Renal cortical epithelial cell (primary cell): ENCODE measurements at places on chromosomes 11 and 22.

DNA sequence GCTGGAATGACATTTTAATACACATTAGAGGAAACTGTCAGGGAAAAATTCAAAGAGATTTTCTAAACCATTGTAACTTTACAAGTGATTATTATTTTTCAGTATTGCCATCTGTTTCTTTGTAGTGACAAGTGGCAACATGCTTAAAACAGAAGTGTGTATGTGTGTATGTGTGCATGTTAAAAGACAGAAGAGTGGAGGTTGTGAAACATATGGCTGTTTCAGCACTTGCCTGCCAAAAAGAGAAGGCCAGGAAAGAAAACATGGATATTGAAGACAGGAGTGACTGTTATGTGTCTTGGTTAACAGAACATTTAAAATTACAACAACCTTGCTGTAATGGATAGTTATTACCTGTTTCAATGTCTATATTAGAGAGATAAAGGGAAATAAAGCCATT, 24.3 kb upstream of the VWA5A start:
- DNase-seq: no peak

GRCh38 chr22:24901448-24901847, 45.0 kb downstream of the LHFPL7 start:
- DNase-seq: no peak

- DNase-seq: no peak
Observed at GRCh38 chr22:33038836-33039235, 19.3 kb downstream of the SYN3 start.

DNA sequence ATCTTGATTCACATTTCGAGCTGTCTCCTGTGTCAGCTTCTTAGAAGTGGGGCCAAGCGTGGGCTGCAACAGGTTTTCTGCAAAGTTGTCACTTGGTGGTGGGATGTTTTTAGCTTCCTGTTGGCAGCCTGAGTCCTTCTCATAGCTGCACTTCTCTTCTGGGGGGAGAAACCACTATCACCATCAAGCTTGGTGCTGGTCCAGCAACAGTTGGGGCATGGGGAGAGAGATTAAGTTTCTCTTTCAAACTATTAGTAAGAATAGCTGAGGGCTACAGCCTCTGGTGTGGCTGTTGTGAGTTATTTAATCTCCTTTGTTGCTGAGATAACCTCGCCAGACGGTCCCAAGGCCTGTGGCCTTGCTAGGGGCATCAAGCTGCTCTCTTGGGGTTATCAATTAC, 123.3 kb upstream of the CRYBB3 start:
- no peak for DNase-seq

DNA sequence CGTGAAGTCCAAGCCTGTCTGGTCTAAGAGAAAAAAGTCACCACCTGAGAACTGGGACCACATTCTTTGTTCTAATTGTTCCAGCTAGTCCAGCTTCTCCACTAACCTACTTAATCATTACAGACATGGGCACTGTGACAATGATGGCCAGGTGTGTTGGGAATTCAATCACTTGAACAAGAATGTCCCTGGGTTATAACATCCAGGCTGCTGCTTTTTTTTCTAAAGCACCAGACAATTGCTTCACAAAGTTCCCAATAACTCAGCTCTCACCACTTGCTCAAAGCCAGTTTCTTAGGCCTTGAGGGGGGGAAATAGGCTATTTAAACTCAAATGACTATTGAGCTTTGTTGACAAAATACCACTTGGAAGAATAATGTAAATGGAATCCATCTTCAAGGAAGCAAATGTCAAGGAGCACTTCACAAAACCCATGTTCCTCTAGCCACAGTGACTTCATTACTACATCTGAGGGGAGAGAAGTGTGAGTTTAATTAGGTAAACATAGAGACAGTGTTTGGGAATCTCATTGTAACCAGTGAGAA, 80.3 kb downstream of the ME3 start:
- DNase-seq: peak; percentile 91

DNA sequence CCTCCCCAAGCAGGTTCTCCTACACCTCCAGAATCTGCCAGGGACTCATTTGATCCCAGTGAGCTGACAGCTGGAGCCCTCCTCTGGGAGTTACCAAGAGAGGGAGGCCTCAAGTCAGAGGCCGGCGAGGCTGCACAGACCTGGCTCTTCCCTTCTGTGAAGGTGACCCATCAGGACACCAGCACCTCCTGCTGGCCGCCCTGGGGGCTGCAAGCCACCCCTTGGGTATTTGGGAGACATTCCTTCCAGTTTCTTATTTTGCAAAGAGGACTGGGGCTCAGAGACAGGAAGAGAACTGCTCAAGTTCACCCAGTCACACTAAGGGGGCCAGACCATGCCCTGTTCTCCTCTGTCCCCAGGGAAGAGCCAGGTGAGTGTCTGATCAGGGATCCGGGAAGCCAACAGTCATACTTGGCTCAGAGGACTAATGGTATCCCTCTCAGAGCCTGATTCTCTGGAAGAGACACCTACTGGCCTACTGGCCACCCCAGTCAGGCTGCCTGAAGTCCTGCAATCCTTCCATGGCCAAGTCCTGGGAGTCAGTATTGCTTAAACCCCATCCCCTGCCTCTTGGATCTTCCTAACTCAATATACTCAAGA, 40.5 kb upstream of the RIC3 start:
- no peak for DNase-seq

DNA sequence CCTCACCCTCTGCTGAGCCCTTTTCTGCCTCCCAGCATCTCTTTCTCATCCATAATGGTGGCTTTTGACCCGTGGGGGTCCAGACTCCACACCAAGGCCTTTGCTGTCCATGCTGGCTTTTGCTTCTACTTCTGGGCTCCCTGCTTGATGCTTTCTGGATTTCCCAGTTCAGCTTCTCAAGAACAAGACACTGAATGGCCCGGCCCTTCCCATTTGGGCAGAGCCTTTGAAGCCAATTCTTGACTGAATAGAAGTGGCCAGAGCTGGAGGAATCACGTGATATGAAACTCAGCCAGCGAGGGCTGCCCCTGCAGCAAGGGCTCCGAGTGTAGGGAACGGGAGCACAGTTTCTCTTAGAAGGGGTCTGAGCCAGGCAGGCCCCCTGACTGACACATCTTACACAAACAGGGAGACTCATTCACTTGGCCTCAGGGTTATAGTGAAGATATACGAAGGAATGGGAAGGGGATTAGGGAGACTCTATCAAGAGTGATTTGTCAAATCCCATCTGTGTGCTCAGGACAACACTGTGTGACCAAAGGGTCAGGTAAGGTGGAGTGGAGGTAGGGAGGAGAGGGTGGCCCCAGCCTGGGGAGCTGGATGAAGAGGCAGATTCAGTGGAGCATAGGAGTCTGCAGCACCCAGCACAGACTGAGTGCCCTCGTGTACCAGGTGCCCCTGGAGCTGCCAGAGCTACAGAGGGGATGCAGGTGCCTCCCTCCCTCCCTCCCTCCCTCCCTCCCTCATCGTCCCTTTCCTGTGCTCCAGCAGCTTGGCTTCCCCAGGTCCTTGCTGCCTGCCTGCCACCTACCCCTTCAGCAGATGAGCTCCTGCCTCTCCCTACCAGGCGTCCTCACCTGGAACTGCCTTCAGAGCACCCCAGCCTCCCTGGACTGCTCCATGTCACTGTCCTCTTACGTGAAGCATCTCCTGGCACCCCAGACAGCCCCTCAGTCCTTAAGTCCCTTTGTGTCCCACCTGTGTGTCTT, 106.0 kb downstream of the TRIM29 start:
- no peak for DNase-seq

DNA sequence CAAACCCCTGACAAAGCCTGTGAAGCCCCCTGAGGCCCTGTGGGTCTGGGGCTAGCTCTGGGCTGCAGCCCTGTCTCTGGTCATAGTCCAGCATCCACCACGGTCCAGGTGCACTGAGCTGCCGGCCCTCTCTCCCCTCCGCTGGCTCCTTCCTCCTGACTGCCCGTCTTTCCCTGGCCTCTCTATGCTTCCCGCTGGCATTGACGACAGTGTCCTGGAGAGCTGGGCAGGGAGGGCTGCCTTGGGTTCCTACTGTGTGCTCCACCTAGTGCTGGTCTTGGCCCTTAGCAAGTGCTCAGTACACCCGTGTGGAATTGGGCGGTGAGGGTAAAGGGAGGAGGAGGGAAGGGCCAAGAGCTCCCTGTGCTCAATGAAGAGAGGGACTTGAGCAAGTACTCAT, 868 bp upstream of the MYEOV start:
- DNase-seq: no peak

GRCh38 chr11:68149417-68149816, 28.2 kb upstream of the CHKA start:
- DNase-seq: no peak

- no peak for DNase-seq
Observed at GRCh38 chr11:121950160-121950559, 165.9 kb downstream of the BLID start.

GRCh38 chr11:63766531-63767235, 1.9 kb downstream of the ZFTA start:
- no peak for DNase-seq

- peak; percentile 67 for DNase-seq
Observed at GRCh38 chr11:92596596-92597317, 372.1 kb downstream of the FAT3 start.

DNA sequence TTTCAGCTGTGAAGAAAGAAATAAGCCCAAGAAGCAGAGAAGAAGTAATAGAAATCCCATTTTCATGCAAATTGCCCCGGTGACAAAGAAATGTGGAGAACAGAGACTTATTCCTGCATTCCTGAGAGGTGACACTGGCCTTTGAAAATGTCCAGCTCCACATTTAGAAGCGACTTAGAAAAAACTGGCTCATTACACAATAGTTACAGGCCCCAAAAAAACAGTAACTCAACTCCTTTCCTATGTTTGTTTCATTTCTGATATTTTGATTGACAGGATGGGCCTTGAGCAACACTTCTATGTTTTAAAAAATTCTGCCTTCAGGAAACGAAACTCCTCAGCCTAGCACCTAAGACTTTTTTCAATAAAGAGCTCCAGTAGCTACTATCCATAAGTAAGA, 726.9 kb upstream of the TENM4 start:
- DNase-seq: peak; percentile 77

DNA sequence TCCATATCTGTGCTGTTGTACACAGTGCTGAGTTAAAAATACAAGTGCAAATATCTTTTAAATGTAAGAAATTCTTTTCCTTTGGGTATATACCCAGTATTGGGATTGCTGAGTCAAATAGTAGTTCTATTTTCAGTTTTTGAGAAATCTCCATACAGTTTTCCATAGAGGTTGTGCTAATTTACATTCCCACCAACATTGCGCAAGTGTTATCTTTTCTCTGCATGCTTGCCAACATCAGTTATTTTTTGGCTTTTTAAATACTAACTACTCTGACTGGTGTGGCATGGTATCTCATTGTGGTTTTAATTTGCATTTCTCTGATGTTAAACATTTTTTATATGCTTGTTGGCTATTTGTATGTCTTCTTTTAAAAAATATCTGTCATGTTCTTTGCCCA, 6.5 kb downstream of the OR52E8 start:
- no peak for DNase-seq

DNA sequence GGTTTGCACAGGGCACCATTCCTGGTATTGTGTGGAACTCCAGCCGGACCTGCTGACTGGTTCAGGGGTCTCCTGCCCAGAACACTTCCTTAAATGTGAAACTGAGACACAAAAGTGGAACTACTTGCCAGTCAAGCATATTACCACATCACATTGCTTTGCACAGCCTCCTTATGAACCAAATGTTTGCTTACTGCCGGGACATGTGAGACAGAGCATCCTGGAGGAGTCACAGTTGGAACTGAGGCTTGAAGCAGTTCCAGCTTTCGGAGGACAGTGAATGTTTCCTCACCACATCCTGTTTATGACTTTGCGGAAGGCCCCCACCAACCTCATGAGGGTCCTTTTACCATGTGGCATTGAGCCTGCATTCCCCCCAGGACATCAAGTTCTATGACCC, 105.8 kb upstream of the ARHGAP42 start:
- no peak for DNase-seq

DNA sequence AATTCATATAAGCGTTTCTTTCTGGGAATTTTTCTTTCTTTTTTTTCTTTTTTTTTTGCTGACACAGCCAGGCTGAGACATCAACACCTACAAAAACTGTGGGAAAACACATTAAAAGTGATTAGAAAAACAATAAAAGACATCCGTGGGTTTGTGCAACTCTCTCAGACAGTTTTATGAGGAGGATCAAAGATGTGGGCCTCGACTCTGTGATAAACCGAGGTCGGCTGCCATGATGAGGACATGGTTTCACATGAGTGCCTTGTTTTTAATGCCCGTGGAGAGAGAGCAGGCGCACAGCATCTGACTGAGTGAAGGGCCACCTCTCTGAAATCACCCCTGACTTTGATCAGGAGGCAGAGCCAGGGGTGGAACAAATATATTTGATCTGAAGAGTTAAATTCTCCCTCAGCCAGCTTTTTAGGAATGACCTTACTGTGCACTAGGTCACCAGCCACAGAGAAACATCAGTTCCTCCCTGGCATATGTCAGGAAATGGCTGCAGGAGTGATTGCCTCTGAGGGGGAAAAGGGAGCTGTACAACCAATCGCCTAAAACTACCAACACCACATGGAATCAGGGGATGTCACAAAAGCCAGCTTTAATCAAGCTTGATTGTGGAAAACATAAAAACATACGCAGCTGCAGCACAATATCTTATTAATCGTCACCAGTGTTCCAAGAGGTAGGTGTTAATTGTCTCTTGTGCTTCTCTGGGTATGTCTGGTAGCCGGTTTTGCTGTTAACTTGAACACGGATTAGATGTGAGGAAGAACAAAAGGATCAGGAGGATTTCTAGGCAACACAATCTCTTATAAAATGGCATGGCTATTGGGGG, 164.7 kb downstream of the MAML2 start:
- no peak for DNase-seq

- DNase-seq: no peak
Observed at GRCh38 chr22:24740626-24741025, 33.9 kb downstream of the PIWIL3 start.

DNA sequence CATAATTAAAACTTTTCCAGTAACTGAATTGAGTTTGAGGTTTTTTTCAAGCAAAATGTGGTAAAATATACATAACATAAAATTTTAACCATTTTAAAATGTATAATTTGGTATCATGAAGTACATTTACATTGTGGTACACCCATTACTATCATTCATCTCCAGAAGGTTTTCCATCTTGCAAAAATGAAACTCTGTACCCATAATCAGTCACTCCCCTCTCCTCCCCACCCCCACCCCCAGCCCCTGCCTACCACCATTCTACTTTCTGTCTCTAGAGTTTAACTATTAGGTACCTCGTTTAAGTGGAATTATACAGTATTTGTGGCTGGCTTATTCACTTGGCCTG, 63.7 kb downstream of the MICAL2 start:
- DNase-seq: no peak

- no peak for DNase-seq
Observed at GRCh38 chr11:69479591-69480271, 1.7 kb upstream of the LINC01488 start.

DNA sequence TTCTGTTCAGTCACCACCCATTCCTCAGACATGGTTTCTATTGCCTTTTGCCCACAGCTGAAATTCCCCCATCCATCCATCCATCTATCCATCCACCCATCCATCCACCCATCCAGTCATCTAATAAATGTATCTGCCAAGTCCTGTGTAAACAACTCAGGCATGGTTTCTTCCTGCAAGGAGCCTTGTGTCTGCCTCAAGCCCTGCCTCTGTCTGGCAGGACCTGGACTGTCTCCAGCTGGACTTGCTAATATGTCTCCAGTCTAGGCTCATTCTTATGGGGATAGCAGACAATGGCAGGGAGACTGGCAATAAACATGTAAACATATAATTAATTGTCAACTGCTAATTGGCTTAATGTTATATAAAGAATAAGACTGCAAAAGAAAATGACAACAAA, 64.7 kb upstream of the AMPD3 start:
- DNase-seq: no peak

GRCh38 chr22:45263463-45264269, 21.1 kb upstream of the UPK3A start:
- peak; percentile 56 for DNase-seq
